NCI-H146 (cell line): ENCODE measurements at places on chromosomes 16 and 17.

DNA sequence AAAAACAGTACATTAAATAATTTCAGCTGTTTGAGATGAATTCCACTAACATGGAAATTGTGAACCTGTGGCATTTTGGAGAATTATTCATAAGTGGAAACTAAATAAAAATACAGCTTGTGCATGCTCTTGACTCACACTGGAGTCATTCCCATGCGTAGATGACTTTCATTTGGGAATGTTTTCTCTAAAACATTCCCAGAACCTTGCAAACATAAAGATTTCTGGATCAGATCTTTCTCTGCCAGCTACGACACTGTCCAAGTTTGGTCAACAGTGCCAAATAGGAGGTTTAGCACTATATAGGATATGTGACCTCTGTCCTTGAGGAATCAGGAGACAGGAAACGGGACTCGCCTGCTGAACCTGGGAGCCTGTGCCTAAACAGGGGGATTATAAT, 400.9 kb downstream of the SLC39A11 start:
- DNase-seq: no peak

DNA sequence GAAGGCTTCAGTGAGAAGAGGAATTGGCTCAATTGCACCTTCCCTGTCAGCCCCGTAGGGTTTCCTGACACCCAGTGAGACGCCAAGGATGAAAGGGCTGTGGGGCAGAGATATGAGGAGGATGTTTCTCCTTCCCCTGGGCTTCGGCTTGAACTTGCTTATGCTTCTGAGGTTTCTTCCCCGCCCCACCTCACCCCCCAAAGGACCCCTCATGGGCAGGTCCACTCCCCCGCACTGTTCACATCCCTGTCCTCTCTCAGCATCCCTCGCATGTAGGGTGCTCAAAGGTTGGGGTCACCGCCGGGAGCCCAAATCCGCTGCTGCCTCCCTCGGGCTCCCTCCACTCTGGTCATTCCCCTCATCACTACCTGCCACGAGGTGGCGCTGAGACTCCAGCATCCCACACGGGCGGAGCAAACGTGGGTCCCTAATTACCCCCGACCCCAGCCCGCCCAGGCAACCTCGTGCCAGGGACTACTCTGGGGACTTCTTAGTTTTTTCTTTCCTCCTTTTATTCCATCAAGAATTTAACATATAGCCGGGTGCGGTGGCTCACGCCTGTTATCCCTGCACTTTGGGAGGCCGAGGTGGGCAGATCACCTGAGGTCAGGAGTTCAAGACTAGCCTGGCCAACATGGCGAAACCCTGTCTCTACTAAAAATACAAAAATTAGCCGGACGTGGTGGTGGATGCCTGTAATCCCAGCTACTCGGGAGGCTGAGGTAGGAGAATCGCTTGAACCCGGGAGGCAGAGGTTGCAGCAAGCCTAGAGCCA, 3.3 kb upstream of the TRARG1 start:
- DNase-seq: peak; percentile 25

DNA sequence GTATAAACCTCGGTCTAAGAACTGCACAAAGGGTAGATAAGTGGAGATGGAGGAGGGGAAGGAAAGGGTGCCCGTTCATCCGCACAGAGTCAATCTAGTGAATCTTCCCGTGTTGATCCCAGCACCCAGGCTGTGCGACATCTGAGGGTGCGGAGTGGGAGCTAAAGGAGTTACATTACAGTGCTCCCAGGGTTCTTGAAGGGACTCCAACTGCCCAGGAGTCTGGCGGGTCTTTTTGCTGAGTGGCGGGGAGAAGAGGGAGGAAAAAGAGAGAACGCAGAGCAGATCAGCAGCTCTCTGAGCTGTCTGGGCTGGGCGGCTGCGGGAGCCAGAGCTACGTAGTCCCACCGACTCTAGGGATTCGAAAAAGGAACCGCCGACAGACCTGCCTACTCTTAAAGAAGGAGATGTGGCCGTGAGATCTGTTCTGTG, 1.6 kb upstream of the CA10 start:
- no peak for DNase-seq

DNA sequence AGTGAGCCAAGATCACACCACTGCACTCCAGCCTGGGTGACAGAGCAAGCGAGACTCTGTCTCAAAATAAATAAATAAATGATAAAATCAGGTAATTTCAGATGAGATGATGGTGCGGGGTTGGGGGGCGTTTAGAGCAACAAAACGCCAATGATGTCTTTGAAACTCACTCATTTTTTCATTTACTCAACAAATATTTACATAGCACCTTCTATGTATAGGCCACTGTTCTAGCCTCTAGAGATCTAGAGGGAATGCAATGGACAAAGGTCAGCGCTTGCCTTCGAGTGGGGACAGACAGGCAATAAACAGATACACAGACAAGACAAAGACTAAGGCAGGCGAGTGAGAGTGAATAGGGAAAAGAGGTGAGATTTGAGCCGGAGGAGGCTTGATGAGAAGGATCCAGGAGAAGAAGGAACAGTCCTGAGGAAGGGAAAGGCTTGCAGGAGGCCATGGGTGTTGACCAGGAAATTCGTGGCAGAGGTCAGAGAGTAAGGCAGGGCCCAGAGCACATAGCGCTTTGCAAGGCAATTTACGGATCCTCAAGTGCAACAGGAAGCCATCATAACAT, 14.1 kb downstream of the ALDH3A1 start:
- DNase-seq: peak; percentile 40

GRCh38 chr17:59505610-59506276, 59.7 kb upstream of the DHX40 start:
- no peak for DNase-seq

- no peak for DNase-seq
Observed at GRCh38 chr16:50999181-50999580, 151.9 kb downstream of the SALL1 start.
